ENCODE measurements at places on chromosomes 2 and 18.
A peak's percentile ranks its signal among the peaks of the same experiment; 100 is the strongest.

GRCh38 chr2:16661526-16661925 lies 4.1 kb downstream of the CYRIA start:
- DNase-seq = no peak

- no peak for DNase-seq
These were observed 102.9 kb downstream of the DHRS9 start for GRCh38 chr2:169172151-169172735.

DNA sequence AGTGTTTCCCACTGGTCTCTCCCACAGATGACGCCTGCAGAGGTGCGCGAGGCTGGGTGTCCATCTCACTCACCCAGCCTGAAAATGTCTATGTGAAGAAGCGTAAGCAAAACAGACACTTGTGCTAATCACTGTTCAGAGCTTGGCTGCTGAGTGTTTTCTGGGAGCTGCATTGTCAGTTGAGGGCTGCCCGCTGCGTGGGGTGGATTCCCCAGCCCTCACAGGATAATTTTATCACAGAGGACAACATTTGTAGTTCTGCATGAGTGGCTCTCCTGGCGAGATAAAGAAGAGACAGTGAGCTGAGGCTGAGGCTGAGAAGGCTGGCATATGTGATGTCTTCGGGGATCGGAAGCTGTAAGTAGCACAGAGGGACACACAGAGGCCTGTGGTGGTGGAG lies 16.2 kb upstream of the CAPN13 start:
- no peak for DNase-seq

DNA sequence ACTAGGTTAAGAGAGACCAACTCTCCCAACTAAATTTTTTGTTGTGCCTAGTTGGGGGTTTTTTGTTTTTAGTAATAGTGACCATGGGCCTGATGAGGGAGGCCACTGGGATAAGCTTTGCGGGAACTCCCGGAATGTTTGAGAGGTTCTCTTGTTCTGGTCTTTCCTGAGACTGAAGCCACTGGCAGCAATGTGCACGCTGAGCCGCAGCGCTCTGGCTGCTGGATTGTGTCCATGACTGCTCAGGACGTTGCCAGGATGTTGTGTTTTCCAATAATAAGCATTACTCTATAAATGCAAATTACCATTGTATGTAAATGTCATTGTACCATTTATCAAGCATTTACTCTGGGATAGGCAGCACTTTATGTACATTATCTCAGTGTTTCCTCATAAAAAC lies 126.1 kb downstream of the GALNT1 start:
- DNase-seq = no peak

DNA sequence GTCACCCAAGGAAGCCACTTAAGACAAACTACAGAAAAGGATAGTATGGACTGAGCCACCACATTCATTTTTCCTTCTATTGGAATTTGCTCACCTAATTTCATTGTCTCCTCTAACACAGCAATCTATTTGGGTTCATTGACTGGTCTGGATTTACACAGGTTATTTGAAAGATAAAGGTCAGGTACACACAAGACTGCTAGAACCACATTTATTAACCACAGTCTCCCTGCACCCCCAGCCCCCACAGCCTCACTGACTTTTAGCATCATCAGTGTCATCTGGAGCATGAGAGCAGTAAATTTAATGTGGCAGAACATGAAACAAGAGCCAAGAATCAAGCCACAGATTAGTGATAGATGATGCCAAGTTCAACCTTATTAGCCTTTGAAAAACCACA lies 226.9 kb upstream of the GYPC start:
- no peak for DNase-seq

- DNase-seq = peak; percentile 74
These were observed 6.9 kb upstream of the FLACC1 start for GRCh38 chr2:201363857-201364560.

DNA sequence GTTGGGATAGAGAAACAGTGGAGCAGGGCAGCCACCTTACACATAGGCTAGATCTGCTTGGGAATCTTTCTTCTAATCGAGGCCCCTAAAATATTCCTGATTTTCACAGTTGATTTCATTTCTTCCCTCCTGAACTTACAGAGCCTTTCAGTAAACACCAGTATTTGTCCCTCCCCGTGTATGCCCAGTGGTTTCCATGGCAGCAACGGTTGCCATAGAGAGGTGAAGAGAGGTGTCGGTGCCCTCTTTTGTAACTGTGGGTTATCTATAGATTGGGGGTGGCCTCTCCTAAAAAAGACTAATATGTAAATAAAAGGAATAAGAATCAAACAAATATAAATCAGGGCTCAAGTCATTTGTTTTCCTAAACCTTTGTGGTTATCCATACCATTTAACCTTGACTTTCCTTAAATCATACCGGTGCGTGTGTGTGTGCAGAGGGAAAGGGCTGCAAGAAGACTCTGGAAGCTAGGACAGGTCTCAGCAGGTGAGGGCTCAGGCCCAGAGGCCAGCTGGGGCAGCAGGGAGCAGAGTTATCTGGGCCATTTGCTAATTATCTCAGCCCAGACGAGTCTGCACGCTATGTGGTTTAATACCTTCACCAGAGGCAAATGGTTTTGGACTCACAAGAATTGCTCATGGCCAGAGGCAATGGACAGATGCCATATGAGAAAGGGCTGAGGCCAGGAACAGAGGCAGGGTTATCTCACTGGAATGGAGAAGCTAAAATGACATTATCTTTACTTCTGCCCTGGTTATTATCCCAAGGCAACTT lies 35.5 kb downstream of the LIPG start:
- DNase-seq = no peak

DNA sequence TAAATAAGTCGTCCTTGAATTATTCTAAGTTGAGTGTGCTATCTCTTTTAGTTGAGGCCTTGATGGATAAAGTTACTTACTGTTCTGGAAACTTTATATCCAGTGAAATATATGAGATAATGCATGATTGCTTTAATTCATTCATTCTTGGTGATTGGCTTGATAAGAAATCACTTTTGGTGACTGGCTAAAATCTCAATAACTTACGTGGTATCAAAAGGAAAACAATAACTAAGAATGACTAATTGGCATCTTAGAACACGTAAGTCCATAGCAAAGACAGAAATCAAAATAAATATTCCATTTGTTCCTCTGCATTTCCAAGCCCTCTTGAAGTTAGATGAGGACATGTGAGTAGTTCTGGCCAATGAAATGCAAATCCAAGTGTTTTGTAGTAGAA lies 251.6 kb downstream of the NUP35 start:
- DNase-seq = no peak

DNA sequence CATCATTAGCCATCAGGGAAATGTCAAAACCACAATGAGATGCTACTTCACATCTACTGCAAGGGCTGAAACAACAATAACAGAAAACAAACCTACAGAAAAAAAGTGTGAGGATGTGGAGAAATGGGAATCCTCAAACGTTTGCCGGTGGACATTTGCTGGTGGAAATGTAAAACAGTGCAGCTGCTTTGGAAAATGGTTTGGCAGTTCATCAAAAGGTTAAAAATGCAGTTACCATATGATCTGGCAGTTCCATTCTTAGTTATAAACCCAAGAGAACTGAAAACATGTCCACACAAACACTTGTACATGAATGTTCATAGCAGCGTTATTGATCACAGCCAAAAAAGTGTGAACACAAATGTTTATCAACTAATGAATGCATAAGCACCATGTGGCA lies 44.2 kb downstream of the PROC start:
- no peak for DNase-seq

DNA sequence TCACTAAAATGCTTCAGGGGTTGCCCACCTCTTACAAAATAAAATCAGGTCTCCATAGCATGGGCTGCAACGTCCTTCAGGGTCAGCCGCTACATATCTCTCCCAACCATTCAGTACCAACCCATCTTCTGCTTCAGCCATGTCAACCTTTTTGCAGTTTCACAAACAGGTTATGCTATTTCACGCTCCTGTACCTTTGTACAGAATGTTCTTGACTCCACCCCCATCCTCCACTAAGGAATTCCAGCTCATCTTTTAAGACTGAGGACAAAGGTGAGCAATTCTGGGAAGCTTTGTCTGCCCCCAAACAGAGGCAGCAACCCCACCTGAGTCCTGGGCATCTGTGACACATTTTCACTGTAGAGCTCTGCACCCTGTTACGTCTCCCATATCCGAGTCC lies 8.8 kb upstream of the EVA1A start:
- DNase-seq = no peak

GRCh38 chr2:186486651-186487647 lies 889 bp downstream of the ZC3H15 start:
- peak; percentile 61 for DNase-seq

GRCh38 chr2:7530001-7530400 lies 612.8 kb downstream of the RNF144A start:
- no peak for DNase-seq

DNA sequence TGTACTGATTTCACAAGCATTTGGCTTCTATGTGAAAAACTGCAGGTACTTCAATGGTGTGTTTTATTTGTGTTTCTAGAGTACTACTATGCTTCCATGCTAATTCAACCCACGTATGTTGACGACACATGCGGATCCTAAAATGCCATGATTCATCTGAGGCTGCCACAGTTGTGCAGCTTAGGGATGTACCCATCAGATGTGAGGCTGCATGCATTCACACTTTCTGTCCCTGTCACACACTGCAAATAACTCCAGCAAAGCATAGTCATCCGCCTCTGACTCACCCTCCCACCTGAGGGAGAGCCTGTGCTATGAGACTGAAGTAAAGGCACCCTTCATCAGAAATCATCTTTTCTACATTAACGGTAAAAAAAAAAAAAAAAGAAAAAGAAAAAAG lies 22.1 kb upstream of the SERTAD2 start:
- no peak for DNase-seq

- no peak for DNase-seq
These were observed 70.5 kb upstream of the TFCP2L1 start for GRCh38 chr2:121355488-121355887.

GRCh38 chr2:115162494-115163293 lies 720.3 kb downstream of the DPP10 start:
- DNase-seq = no peak

GRCh38 chr2:76008001-76008702 lies 297.4 kb upstream of the GCFC2 start:
- DNase-seq = no peak

- no peak for DNase-seq
These were observed 179.3 kb downstream of the ZNF516 start for GRCh38 chr18:76315722-76316230.

DNA sequence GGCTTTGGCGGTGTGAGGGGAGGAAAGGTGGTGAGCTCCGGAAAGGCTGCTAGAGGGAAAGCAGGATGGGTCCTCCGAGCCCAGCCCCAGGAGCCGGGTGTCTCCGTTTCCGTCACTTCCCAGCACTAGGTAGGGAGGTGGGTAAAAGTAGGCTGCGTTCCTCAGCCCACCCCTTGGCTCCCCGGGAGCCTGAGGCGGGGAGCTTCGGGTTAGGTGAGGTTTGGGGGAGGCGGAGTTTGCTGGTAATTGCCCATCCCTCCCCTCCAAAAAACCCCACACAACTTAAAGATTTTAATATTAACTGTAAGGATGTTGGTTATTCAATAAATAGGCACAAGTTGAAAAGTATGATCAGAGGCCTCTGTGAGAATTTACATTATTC lies 552 bp upstream of the ATF2 start:
- DNase-seq = no peak

DNA sequence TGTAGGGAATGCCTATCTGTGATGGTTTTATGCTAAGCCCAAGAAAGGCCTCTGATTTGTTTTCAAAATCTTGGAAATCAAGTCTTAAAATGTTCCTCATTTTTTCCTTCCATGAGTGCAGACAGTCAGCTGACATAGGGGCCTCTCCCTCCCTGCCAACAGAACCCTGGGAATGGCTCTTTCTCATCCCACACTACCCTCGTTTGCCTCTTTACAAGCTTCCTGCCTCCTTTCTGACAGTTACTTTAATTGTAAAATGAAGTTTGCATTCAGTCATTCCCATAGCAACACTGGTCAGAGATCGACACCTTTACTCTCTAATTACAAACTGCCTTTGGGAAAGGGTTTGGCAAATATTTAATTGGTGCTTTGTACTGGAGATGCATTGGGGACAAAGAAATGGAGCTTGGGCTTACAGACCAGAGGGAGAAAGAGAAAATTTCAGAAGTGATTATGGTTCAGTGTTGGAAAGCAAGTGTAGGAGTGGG lies 25.4 kb downstream of the KIF5C start:
- no peak for DNase-seq

GRCh38 chr2:655626-656025 lies 21.6 kb downstream of the TMEM18 start:
- DNase-seq = no peak

GRCh38 chr2:222297600-222297935 lies 1.2 kb downstream of the PAX3 start:
- DNase-seq = no peak

- no peak for DNase-seq
These were observed 20.4 kb downstream of the UBXN4 start for GRCh38 chr2:135762022-135762421.

DNA sequence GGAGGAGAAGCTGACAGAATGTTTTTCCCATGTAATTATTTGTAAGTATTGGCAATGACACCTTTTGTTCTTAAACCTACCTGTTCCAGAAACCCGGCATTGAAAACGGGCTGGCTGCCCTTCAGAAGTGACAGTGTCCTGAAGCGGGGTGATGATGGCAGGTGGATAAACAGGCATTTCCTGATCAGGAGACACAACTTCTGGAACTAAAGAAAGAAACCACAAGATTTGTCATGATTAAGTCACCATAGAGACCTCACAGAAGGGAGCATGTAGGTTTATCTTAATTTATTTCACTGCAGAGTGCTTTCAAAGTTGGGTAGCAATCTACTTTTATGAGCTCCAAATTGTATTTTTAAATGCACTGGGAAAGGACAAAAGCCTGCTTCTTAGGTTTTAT lies 43.1 kb downstream of the TTN start:
- no peak for DNase-seq

DNA sequence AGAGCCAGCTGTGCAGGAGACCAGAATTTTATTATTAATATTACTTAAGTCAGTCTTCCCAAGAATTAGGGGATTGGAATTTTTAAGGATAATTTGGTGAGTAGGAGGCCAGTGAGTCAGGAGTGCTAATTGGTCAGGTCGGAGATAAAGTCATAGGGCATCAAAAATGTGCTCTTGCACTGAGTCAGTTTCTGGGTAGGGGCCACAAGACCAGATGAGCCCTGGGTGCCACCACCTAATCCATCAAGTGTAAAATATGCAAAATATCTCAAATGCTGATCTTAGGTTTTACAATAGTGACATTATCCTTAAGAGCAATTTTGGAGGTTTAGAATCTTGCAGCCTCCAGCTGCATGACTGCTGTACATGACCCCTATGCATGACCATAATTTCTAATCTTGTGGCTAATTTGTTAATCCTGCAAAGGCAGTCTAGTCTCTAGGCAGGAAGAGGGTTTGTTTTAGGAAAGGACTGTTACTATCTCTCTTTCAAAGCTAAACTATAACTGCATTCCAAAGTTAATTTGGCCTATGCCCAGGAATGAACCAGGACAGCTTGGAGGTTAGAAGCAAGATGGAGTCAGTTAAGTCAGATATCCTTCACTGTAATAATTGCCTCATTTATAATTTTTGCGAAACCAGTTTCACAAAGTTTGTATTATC lies 215.9 kb downstream of the RNF152 start:
- no peak for DNase-seq

GRCh38 chr2:219122202-219122980 lies 38.2 kb downstream of the NHEJ1 start:
- DNase-seq = no peak

GRCh38 chr18:74373428-74373827 lies 57.8 kb downstream of the C18orf63 start:
- no peak for DNase-seq

All from KBM-7 (cell line).